ENCODE measurements at places on chromosomes 4 and X.

- peak; percentile 14 for DNase-seq
Measured at GRCh38 chr4:141391771-141392170, 171.1 kb downstream of the ZNF330 start.

GRCh38 chr4:142465526-142465925, 380.6 kb downstream of the INPP4B start:
- DNase-seq: no peak

GRCh38 chr4:15231265-15232091, 196.4 kb upstream of the C1QTNF7 start:
- peak; percentile 18 for DNase-seq

- DNase-seq: no peak
Measured at GRCh38 chr4:145019346-145019745, 78.7 kb downstream of the ANAPC10 start.

DNA sequence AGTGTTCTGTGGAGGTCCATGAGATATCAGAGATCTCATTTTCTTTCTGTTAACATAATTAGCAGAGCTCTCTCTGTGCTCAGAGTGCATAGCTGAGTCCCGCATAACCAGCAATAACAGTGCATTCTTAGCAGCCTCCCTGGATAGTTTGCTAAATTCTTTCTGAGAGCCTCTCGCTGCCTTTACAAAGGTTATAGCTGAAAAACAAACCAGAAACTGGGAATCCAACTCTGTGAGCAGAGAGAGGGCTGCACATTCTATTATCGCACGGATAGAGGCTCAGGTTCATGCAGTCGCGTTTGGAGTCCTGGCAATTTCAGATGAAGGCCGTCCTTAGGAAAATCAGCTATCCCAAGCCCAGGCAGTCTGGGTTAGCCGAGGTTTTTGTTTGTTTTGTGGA, 1.2 kb downstream of the ENPP6 start:
- DNase-seq: no peak

DNA sequence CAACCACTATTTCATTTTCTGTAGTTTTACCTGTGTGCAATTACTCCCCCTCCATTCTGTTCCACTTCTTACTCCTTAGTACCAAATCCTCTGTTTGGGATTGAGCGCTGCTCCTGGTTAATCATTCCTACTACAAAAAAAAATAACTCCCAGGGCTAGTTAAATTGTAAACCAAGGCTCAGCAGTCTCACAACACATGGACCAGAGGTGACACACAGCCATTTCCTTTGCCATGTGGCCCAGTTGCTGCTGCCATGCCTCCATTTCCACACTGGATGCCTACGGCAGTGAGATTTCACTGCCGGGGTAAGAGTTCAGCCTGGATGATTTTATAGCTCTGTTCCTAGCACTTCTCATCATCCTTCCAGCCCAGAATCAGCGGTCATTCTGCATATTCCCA, 107.2 kb downstream of the AKAP4 start:
- no peak for DNase-seq

DNA sequence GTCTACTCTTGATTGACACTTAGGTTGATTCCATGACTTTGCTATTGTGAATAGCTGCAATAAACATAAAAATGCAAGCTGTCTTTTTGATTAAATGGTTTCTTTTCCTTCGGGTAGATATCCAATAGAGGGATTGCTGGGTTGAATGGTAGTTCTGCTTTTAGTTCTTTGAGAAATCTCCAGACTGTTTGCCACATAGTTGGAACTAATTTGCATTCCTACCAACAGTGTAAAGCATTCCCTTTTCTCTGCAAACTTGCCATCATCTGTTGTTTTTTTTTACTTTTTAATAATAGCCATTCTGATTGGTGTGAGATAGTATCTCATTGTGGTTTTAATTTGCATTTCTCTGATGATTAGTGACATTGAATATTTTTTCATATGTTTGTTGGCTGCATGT, 122.2 kb upstream of the PRKG2 start:
- no peak for DNase-seq

DNA sequence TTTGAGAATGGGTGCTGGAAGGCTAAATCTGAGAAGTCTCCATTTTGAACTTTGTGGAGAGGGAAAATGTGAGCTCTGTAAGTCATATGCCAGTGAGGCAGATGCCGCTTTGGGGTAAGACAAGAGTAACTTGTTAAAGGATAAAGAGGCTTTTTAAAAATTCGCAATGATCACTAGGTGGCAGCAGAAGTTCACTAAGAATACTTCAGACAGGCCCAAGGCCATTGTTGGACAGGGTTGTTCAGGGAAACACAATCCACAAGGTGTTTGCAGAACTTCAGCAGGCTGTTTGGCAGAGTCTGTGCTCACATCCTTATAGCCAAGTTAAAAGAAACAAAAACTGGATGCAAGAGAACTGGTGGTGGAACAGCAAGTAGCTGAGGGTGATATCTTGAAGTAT, 13.7 kb upstream of the PIGA start:
- peak; percentile 0 for DNase-seq

DNA sequence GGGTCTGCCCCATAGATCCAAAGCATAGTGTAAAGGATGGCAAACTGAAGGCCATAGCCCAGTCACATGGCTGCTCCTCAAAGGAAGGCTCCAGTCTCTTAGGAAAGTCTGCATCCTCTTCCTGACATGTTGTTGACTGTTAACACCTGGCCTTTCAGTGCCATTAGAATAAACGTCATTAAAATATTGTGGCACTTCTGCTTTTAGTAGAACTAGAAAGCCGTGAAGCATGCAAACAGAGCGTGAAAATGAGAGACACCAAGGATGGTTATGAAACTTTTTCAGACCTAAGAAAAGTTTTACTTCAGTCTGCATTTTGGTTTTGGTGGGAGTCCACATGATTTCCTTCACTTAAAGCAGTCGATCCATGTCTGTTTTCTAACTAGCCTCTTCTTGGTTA, 41.1 kb upstream of the AFF2 start:
- no peak for DNase-seq

DNA sequence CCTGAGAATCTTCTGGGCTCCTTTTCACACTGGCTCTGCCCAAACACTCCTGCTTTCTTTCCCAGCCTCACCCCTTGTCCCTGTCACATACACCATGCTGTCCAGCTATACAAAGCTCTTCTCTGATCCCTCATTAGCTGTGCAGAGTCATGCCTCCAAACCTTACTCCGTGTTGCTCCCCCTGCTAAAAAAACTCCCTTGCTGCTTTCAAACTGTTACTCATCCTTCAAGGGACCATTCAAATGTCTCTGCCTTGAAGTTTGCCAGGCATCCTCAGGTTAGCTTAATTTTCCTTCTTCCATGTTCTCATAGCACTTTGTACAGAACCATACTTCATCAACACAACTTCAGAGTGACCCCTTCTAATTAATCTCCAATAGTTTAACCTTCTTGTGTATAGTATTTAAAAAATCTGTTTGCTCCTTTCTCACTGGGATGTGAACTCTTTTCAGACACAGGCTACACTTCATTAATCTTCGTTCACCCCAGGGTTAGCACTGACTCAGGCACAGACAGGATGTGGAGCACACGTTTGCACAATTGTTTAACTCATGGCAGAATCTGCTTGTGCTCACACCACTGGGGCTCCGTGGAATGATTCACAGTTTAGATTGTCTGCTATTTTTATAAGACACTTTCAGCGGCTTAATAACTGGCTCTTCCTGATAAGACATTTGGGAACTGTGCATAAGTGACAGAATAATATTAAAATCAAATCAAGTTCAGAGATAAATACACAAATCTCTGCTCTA, 21.4 kb upstream of the SEL1L3 start:
- no peak for DNase-seq

Data from SHP77 treated with DMSO at 0.1 percent for 48 hours (cell line).